Suprapubic skin (tissue), 4 donors: ENCODE measurements at places on chromosomes 1 and 21. TPM values are rescaled to one million over a fixed set of nuclear protein-coding genes. Genes with fewer than 3 reads are reported as not detected.

- H3K27me3 ChIP-seq: no peaks in the 10 kb centered on the region
- H3K27ac ChIP-seq: peak overlapping the region; percentile 12
- DNase-seq: no peak
- peaks cover 5% of the 10 kb centered on the region for H3K4me1 ChIP-seq
- H3K4me3 ChIP-seq: no peak overlapping the region
- no peaks in the 10 kb centered on the region for H3K36me3 ChIP-seq
Observed at GRCh38 chr1:204996981-204997380, 46.0 kb upstream of the CNTN2 start.

GRCh38 chr21:37421306-37421705, 54.7 kb downstream of the DYRK1A start:
- peaks cover 5% of the 10 kb centered on the region for H3K36me3 ChIP-seq
- no peak for DNase-seq
- no peaks in the 10 kb centered on the region for H3K27me3 ChIP-seq
- H3K27ac ChIP-seq: no peak overlapping the region
- peaks cover 30% of the 10 kb centered on the region for H3K4me1 ChIP-seq

DNA sequence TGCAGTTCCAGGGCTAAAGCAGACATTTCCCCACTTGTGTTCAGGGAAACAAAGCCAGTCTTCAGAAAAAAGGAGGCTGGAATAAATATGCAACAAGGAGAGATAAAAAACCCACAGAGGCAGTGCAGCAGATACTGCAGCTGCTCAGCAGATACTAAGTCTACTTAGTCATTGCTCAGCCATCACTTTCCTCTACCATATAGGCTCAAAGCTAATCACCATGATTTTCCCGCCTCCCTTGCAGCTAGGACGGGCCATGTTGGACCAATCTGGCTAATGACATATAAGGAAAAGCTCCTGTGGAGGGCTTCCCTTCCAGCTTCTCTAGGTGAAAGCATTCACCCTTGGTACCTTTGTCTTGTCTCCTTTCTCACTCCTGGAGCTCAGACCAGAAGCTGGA, 10.0 kb upstream of the EFHD2 start:
- no peaks in the 10 kb centered on the region for H3K36me3 ChIP-seq
- no peaks in the 10 kb centered on the region for H3K27me3 ChIP-seq
- no peak overlapping the region for H3K4me3 ChIP-seq
- no peak for DNase-seq

- H3K27me3 ChIP-seq: peaks cover 13% of the 10 kb centered on the region
- peaks cover 29% of the 10 kb centered on the region for H3K4me1 ChIP-seq
- no peak overlapping the region for H3K27ac ChIP-seq
- H3K4me3 ChIP-seq: no peak overlapping the region
Observed at GRCh38 chr1:162025541-162025940, 1.9 kb upstream of the OLFML2B start.

DNA sequence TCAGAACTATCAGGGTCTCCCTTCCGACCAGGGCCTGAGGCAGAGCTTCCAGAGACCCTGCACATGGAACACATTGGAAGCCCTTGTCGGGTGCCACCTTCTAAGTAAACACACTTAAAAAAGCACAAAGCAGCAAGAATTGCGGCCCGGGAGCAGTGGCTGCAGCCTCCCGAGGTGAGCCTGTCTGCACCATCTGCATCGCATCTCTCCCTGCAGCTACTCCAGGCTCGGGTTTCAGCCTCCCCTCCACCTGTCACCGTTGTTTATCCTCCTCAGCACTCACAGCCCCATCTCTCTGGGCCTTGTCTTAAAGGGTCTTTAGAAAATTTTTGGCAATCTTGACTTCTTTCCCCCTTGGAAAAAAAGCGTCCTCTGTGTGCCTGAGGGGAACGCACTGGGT, 95.1 kb upstream of the ARHGEF16 start:
- no peaks in the 10 kb centered on the region for H3K36me3 ChIP-seq
- H3K4me3 ChIP-seq: no peak overlapping the region
- H3K4me1 ChIP-seq: no peaks in the 10 kb centered on the region
- peaks cover 89% of the 10 kb centered on the region for H3K27me3 ChIP-seq

The SMPDL3B gene
- 1.7 TPM for total RNA-seq

GRCh38 chr1:8962812-8963530, 17.3 kb downstream of the CA6 start:
- no peak overlapping the region for H3K4me3 ChIP-seq
- H3K4me1 ChIP-seq: no peaks in the 10 kb centered on the region
- H3K36me3 ChIP-seq: no peaks in the 10 kb centered on the region

The LCE1B gene
- 178 TPM for total RNA-seq

The S1PR1 gene
- 50.6 TPM for total RNA-seq

GRCh38 chr21:16536643-16537434, 807.1 kb downstream of the USP25 start:
- H3K27me3 ChIP-seq: no peaks in the 10 kb centered on the region
- peak overlapping the region; percentile 54 for H3K4me3 ChIP-seq
- H3K27ac ChIP-seq: peak overlapping the region; percentile 92
- no peaks in the 10 kb centered on the region for H3K36me3 ChIP-seq
- no peak for DNase-seq

DNA sequence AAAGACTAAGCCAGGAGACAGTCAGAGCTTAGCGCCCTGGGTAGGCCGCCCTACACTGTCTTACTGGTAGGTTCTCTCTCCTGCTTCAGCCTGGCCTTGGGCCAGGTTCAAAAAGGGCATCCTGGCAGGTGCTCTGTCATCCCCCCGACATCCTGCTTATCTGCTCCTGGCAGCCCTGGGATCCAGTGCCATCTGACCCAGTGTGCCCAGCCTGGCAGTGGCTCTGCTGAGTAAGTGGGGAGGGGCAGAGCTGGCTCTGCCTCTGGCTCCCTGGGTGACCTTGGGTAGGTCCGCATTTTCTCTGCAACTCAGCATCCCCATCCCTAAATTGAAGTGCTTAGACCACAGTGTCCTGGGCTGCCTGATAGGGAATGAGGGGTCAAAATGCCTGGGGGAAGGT, 549.9 kb downstream of the PTPRU start:
- no peak overlapping the region for H3K27ac ChIP-seq
- DNase-seq: no peak
- H3K36me3 ChIP-seq: no peaks in the 10 kb centered on the region

The EPHA2 gene
- 105 TPM for total RNA-seq

DNA sequence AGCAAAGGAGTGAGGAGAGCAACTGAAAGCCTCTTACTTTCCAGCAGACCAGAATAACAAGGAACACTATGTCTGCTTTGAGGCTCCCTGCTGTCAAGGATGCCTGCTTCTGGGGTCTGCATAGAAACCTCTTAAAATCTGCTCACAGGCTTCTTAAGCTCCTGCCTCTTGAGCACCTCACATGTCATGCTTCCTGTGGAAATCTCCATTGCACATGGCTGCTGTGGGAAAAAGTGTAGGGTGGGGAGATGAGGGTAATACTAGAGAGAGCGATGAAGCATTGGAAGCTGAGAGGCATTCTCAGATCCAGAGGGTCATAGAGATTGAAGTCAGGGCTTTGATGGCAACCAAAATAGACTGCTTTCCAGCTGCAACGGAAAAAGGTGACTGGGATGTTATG, 6.2 kb upstream of the HLX start:
- no peak overlapping the region for H3K4me3 ChIP-seq
- no peak for DNase-seq
- peaks cover 11% of the 10 kb centered on the region for H3K4me1 ChIP-seq
- peaks cover 19% of the 10 kb centered on the region for H3K27me3 ChIP-seq
- H3K27ac ChIP-seq: no peak overlapping the region
- no peaks in the 10 kb centered on the region for H3K36me3 ChIP-seq

The ASTN1 gene
- not detected for total RNA-seq

- H3K4me1 ChIP-seq: peaks cover 35% of the 10 kb centered on the region
- no peaks in the 10 kb centered on the region for H3K27me3 ChIP-seq
- peak overlapping the region; percentile 99 for H3K4me3 ChIP-seq
- DNase-seq: no peak
Observed at GRCh38 chr1:235325139-235325538, 2.8 kb downstream of the ARID4B start.

GRCh38 chr21:42887326-42887725, 5.8 kb upstream of the NDUFV3 start:
- no peak for DNase-seq
- no peak overlapping the region for H3K4me3 ChIP-seq
- no peaks in the 10 kb centered on the region for H3K36me3 ChIP-seq
- peaks cover 2% of the 10 kb centered on the region for H3K4me1 ChIP-seq

GRCh38 chr1:18642278-18643095, 11.8 kb downstream of the PAX7 start:
- no peak overlapping the region for H3K27ac ChIP-seq
- H3K4me1 ChIP-seq: peaks cover 29% of the 10 kb centered on the region
- H3K4me3 ChIP-seq: no peak overlapping the region
- no peaks in the 10 kb centered on the region for H3K36me3 ChIP-seq

- H3K4me3 ChIP-seq: peak overlapping the region; percentile 50
- peaks cover 72% of the 10 kb centered on the region for H3K4me1 ChIP-seq
- H3K27me3 ChIP-seq: no peaks in the 10 kb centered on the region
- peak; percentile 92 for DNase-seq
- no peaks in the 10 kb centered on the region for H3K36me3 ChIP-seq
Observed at GRCh38 chr1:2204415-2205190, 10.0 kb upstream of the FAAP20 start.

The MEX3A gene
- total RNA-seq: 0.42 TPM

- DNase-seq: no peak
- peak within 1 kb of the TSS; percentile 93 for H3K27ac ChIP-seq
- H3K4me3 ChIP-seq: peak within 1 kb of the TSS; percentile 50
- H3K36me3 ChIP-seq: no peaks in the 10 kb centered on the region
Observed at GRCh38 chr1:207032528-207033017, at the start of gene C1orf116. C1orf116 (minus strand) TSS chr1:207032756; CDS start chr1:207027598, 5,158 bp downstream.

DNA sequence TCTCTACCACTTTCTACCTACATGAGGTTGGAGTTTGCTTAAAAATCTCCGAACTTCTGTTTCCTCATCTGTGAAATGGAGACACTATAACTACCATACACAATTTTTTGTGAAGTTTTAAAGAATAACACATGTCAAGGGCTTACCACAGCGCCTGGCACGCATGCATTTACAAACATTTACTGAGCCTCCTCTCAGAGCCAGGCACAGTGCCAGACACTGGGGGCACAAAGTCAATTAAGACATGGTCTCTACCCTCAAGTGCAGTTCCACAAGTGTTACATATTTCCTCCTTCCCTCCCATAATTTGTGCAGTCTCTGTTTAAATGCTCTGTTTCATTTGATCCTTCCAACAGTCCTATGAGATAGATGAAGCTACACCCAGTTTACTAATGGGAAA, 356.4 kb upstream of the ESRRG start:
- DNase-seq: no peak
- H3K4me3 ChIP-seq: peak overlapping the region; percentile 1
- no peaks in the 10 kb centered on the region for H3K4me1 ChIP-seq

DNA sequence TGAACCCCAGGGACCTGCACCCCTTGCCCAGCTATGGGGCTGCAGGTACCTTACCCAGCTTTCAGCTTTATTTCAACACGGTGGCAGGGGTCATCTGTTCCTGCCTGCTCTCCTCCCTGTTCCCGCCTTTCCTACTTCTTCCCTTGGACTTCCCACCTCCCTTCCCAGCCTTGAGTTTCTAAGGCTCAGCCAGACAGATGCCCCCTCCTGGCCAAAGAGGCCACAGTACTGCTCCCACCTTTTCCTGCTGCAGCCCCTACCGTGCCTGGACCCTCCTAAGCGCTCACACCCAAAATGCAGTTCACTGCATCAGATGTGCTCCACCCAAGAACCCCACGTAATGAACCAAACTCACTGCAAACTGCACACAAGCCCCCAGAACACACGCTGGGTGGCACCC, 7.7 kb downstream of the NOC2L start:
- no peak for DNase-seq
- no peak overlapping the region for H3K27ac ChIP-seq
- peaks cover 99% of the 10 kb centered on the region for H3K36me3 ChIP-seq
- no peaks in the 10 kb centered on the region for H3K4me1 ChIP-seq

The EXO1 gene
- total RNA-seq: 0.48 TPM

DNA sequence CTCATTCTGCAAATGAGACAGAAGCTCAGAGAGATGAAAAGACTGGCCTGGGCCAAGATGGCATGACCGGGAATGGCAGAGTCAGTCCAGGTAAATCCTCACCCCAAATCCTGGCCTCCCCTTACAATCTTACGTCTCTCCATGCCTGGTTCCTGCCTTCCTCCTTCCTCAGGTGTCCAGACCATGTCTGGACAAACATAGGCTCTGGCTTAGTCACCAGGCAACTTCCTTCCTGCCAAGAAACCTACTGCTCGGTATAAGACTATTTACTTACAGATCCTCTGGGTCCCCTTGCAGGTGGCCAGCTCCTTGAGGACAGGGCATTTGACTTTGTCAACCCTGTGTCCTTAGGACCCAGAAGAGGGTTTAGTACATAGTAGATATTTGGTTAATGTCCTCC, 69.4 kb upstream of the ROR1 start:
- no peak overlapping the region for H3K27ac ChIP-seq
- no peaks in the 10 kb centered on the region for H3K36me3 ChIP-seq
- DNase-seq: no peak
- H3K4me3 ChIP-seq: no peak overlapping the region
- no peaks in the 10 kb centered on the region for H3K27me3 ChIP-seq

GRCh38 chr1:201248721-201249559, 34.4 kb upstream of the PKP1 start:
- H3K4me3 ChIP-seq: no peak overlapping the region
- H3K27me3 ChIP-seq: peaks cover 4% of the 10 kb centered on the region
- H3K36me3 ChIP-seq: no peaks in the 10 kb centered on the region
- H3K4me1 ChIP-seq: peaks cover 4% of the 10 kb centered on the region
- no peak overlapping the region for H3K27ac ChIP-seq
- no peak for DNase-seq

DNA sequence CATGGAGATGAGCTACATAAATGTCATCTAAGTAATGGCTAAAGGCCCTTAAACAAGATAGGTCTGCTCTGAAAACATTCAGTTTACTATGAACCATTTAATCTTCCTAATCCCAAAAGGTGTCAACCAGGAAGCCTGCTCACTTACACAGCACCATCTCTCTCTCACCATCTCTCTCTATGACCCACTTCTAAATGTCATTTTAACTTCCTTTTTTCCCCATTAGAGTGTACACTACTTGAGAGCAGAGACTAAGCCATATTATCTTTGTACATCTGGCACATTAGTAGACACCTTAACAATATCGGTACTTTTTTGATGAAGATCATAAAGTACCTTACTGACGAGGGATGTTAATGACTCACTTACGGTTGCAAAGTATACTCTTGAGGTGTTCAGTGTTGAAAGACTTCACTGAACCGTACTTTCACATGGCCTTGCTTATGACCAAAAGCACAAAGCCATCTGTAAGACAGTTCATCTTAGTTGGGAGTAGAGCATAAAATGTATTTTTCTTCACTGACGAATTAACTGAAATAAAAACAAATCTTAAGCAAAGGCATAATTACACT, 25.4 kb downstream of the FBXO42 start:
- H3K36me3 ChIP-seq: peaks cover 3% of the 10 kb centered on the region
- no peaks in the 10 kb centered on the region for H3K27me3 ChIP-seq
- no peak overlapping the region for H3K27ac ChIP-seq
- peaks cover 16% of the 10 kb centered on the region for H3K4me1 ChIP-seq
- H3K4me3 ChIP-seq: no peak overlapping the region
- DNase-seq: no peak

The HSD3B2 gene
- not detected for total RNA-seq

The KIF17 gene
- total RNA-seq: 2.9 TPM

DNA sequence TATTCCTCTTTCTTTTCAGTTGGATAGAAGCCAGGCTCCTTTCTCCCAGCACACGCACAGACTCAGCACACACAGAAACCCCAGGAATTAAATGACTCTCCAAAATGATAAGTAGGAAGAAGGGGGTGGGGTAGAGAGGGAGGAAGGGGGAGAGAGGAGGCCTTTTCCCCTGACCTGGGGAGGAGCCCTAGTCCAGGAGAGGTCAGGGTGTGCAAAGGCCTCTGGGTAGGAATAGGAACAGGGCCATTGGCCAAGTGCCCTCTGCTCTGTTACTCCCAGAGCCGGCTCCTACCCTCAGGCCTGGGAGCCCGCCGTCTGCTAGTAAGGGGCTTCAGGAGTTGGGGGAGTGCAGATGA, 35.6 kb upstream of the PUM1 start:
- no peaks in the 10 kb centered on the region for H3K36me3 ChIP-seq
- H3K27me3 ChIP-seq: no peaks in the 10 kb centered on the region
- no peak overlapping the region for H3K4me3 ChIP-seq
- H3K4me1 ChIP-seq: peaks cover 17% of the 10 kb centered on the region
